ENCODE measurements at places on chromosomes 5 and 9.

DNA sequence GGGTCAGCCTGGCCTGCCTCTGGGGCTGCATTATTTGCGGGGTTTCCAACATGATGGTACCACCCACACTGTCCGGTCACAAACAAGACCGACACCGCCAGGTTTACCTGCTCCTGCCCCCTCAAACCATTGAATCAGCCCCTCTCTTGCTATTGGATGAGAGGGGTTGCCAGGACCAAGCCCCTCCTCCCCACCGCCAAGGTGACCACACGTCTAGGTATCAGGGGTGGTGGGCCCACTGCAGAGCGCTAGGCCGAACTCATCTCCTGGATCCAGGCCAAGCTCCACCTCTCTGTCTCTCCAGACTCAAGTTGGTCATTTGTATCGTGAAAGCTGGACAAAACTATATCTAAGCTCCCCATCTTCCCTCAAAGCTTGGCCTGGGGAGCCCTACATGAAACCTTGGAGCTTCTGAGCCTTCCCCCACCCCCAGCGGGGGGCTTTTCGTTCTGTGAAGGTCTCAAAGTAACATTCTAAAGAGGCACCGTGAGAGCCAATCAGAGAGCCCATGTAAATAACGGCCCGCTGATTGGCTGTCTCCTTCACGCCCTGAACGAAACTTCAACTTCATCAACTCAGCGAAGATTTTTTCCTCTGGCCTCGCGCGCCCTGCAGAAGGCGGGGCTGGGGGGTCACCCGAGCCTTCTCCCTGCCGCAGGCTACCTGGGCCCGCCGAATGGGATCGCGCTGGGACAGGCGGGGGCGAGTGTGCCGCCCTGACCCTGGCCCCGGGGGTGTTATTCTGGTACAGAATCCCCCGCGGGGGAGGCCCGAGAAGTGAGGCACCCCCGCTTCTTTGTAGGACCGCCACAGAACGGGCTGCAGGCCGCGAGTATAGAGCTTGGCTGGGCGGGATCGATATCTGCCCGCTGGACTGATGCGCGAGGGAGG lies 49.6 kb upstream of the PSD2 start:
- DNase-seq, result no peak

DNA sequence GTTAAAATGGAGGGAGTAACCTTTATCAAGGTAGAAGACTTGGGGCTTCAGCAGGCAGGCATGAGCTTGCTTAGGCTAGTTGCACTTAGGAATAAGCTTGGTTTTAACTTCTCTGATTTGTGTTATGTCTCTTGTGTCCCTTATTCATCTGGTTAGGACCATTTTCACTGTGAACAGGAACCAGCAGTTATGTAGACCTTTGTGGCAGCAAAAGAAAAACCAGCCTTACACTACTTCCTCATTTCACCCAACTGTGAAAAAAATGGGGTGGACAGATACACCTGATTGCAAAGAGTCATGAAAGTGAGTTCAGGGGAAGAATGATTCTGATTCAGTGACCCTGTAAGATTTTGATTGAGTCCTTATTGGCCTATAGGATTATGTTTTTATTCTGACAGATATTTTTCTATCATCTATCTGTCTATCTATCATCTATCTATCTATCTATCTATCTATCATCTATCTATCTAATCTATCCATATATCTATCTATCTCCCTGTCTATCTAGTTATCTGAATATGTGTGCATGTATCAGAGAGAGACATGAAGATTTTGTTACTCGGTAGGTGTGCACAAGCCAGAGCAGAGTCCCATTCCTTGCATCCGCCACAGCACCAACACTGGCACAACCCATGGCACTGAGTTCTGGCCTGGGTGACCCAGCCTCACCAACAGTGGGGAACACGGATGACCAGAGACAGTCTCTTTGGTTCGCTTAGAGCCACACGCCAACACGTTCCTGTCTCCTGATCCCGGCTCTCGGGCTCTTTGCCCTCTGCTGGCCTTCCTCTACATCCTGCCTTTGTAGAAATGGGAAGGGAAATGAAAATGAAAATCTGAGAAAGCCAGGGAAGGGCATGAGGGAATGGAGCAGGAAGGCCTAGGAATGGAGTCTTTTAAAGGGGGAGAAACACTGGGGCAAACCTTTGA lies 1.3 kb upstream of the ZNF366 start:
- DNase-seq, result no peak

DNA sequence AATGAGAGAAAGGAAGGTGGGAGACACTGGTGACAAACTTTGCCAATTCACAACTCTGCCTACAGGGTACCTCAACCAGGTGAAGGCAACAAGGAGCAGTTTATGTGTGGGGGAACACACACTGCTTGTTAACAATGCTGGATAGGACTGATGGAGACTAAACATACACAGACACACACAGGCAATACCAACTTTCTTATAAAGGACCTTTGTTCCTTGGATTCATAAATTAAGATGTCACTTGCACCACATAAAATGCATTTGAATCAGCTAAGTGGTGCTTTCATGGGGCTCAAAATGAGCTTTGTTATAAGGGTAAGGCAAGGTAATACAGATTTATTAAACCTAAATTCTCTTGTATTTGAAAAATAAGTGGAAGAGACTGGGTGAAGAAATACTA lies 4.0 kb downstream of the TSTD2 start:
- no peak for DNase-seq

DNA sequence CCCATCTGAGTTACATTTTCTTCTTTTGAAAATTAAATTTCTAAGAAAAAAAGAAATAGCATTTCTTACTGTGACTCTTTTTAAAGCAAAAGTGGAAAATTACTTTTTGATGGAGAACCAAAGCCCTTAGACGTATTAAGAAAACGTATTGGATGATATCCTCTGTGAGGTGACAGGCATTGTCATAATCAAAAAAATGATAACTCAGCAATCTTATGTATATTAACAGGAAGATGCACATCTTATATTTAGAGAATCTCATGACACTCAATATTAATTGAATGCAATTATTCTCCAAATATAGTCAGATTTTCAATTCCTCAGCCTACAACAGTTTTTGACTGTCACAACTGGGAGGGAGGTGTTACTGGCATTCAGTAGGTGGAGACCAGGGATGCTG lies 25.1 kb downstream of the FGF10 start:
- no peak for DNase-seq

DNA sequence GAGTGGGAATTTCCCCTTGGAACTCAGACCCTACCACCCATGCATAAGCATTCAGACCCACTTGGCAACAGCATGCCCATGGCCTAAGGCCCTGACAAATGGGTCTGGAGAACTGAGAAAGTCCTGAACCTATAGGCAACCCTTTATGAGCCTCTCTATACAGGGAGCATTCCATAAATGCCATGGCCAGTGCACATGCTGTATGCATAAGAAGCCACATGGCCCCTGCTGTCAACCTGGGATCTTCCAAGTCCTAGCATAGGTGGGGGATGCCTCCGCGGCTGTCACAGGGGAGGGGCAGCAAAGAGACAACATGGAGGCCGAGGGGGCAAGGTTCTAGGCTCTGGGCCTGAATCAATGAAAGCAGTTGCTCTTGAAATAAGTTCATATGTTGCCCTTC lies 8.2 kb upstream of the NIPAL4 start:
- no peak for DNase-seq

GRCh38 chr9:3848445-3849114 lies 322.8 kb upstream of the RFX3 start:
- DNase-seq, result no peak

- DNase-seq, result no peak
Measured at GRCh38 chr9:137478962-137479861, 20.1 kb upstream of the NSMF start.

DNA sequence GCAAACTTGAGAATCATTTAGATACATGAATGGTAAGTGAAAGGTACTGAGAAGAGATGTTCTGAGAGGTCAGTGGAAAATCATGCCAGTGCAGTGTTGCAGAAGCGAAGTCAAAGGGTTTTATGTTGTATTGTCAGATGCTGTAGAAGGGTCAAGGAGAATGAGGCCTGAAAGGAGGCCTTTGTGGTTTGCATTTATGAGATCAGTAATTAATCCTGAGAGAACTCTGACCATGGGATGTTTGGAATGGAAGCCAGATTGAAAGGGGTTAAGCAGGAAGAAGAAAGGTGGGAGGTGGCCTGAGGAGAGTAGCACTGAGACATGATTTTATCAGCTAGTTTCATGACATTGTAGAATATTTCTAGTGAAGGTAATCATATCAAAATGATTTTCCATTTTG lies 97.8 kb downstream of the ZSWIM6 start:
- no peak for DNase-seq

DNA sequence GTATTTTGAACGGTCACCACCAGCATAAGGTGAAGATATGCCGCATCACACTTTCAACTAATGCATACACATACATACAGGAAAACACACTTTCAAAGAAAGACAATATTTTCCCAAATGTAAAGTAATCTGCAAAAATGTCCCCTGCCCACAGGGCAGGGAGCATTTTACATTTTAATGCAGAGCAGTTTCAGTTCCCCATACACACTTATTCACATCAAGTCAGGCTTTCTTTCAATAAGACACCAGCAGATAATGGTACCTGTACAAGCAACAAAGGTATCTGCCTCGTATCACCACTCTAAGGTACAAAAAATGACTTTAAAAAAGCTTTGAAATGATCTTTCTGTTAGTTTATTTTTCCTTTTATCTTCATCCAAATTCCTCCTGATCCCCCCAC lies 247.1 kb upstream of the CCNG1 start:
- no peak for DNase-seq

DNA sequence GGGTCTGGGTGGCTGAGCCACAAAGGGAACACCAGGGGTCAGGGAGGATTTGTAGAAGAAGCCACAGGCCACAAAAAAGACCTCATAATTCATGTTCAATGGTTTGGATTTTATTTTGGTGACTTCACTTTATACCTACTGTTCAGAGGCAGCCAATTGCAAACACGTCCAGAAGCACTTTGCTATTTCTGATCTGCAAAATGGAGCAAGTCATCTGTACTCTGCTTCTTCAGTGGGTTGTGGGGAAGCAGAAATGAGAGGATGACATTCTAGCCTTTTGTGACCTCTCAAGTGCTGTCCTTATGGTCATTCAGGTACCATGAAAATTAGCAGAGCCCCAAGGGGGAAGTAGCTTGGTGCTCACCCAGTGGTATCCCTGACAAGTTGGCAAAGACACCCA lies 2.5 kb upstream of the KCNIP1 start:
- DNase-seq, result no peak

GRCh38 chr9:137305060-137305797 lies 3.2 kb upstream of the NRARP start:
- DNase-seq, result peak; percentile 52

DNA sequence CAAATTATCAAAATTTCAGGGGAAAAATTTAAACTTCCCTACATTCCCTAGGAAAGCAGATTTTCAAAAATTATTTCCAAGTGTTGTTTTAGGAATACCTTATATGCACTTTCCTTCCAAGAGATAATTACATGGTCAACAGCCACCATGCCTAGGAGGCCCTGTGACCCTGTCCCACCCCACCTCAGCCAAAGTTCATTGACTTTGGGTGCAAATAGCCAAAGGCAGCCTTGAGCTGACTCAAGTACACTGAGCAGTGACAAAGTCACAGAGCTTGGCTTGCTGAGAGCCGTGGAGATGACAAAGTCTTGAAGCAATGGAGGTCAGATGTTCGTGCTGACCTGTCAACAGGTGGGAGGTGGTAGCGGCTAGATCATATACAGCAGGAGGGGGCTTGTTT lies 24.3 kb upstream of the FBP1 start:
- DNase-seq, result no peak

DNA sequence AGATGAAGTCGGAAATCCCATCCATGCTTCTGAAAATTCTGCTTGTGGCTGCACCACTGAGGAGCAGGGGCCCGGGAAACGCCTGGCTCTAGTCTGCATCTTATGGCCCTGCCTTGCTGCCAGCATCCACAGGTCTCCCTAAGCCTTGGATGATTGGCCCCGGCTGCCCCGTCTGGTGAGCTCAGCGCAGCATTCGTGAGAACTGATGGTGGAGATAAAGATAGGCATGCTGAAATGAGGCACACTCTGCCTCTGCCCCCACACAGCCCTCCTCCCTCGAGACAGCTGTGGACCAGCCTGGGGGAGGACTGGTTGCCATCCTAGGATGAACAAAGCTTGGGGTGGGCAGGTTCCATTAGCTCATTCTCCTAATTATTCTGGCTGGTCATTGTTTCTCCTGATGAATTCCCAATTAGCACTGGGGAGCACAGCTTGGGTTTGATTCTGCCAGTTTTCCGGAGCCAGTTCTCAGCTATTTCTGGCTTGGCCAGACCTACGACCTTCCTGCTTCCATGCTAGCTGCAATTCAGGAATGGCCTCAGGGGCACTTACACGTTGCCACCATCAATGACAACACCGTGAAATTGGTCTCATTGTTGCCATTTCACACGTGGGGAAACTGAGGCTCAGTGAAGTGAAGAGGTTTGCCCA lies 62.8 kb upstream of the CPEB4 start:
- DNase-seq, result no peak

DNA sequence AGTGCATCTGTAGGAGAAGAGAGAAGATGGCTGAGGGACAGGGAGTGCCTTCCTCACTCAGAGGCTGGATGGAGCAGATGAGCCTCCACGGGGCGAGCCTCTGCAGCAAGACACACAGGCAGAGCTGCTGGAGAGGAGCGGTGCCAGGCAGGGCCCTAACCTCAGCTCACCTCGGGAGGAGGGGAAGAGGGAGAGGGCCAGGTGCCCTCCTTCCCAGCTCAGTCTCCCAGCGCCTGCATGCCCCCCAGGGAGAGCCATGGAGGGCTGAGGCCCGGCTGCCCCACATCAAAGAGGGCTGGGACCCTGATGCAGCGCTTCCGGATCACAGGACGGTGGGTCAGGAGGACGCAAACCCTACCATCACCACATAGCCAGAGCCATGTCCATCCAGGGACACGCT lies 13.6 kb upstream of the SPATA31E1 start:
- no peak for DNase-seq

DNA sequence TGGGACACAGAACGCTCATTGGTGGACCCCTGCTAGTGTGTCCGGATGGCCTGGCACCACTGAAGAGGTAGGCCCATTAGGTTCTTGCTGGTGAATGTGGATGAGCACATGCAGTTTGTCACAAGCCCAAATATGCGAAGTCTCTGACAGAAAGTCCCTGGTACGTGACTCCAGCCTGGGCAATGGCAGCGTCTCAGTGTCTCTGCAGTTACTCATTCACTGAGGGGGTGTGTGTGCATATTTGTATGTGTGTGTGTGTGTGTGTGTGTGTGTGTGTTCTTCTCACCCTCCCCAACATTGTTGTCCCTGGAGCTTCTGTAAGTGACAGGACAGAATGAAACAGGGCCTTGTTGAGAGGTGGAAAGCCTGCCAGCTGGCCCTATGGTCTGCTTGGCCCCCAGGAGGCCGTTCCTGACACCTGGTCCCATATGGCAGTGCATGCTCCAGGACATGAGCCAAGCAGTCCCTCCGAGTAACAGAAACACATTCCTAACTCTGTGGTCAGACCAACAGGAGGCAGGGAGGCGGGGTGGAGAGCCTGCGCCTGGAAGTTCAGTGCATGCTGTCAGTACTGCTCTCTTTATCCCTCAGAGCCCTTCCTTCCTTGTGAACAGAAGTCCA lies 169.9 kb downstream of the SLC28A3 start:
- no peak for DNase-seq

GRCh38 chr9:87324613-87325194 lies 173.0 kb upstream of the DAPK1 start:
- no peak for DNase-seq
